Stimulated activated CD8-positive, alpha-beta memory T cell treated with anti-CD3 and anti-CD28 coated beads, Interleukin-4, amount 100 ng/mL, for 4 hours (primary cell): ENCODE measurements at places on chromosomes 1 and 21.

GRCh38 chr1:116122955-116123757 lies 12.0 kb downstream of the MAB21L3 start:
- no peak for DNase-seq

DNA sequence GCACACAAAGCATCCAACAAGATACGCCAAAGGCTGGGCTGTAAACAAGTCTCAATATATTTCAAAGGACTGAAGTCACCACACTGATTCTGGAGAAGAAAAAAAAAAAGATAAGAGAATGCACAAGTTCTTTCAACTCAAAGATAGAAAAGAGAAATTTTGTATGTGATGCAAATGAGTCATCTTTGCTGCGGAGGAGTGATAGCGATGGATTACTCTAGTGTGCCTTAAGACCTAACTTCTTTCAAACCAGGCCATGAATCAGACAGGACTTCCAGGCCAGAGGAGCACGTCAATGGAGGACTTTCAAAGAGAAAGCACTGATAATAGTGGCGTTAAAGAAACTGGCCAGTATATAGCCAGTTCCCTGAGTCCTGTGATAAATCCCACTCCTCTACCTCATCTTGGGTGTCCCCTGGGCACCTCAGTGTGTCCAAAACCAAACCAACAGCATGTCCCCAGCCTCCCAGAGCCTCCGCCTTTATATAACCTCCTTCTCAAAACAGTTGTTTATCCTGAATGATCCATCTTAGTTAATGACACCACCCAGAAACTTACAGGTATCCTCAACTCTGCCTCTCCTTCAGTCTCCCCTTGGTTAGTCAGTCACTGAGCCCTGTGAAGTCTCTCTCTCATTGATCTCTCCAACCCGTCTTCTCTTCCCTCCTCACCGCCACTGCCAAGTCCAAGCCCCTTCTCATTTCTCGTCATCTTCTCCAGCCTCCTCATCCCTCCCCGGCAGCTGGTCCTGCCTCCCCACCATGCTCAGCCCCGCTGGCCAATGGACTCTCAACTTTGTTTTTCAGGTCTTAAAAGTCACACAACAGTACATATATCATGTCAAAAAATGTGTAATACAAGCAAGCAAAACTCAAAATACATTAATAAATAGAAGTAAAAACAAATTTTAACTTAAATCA lies 47.2 kb upstream of the IFFO2 start:
- no peak for DNase-seq

GRCh38 chr1:48726557-48727215 lies 50.0 kb downstream of the BEND5 start:
- no peak for DNase-seq

DNA sequence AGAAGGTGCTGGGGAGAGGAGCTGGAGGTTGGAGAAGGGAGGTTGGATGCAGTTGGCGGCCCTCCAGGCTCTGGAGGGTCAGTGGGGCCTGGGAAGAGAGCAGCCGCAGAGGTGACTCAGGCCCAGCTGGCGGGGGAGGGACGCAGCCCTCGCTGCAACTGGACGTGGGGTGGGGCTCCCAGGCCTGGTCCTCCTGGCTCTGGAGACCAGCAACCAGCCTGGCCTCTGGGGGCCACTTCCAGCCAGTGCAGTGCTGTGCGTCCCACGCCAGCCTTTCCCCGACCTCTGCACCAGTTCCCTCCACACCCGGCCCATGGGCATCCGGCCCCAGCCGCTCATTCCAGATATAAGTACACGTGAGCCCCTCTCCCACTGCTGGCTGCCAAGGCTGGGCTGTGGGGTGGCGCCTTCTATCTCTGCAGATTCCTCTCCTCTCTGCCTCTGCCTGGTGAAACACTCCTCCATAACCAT lies 38.0 kb upstream of the COL18A1 start:
- no peak for DNase-seq

DNA sequence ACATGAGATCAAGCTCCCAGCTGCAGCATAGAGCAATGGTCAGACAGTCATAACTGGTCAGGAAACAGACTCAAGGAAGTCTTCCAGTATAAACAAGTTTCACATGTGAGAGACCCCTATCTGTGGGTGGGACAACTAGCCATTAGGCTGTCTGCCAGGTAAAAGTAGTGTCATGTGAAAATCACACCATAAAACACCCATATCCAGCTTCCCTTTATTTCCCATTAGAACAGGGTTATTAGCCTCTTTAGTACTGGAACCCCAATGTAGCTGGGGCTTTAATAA lies 426.7 kb downstream of the KCNT2 start:
- no peak for DNase-seq

- no peak for DNase-seq
Measured at GRCh38 chr1:165598676-165599059, 32.4 kb upstream of the MGST3 start.

- DNase-seq = no peak
Measured at GRCh38 chr21:39022035-39022434, 161.2 kb downstream of the PSMG1 start.

GRCh38 chr1:208110296-208110695 lies 133.9 kb downstream of the PLXNA2 start:
- DNase-seq = no peak

- no peak for DNase-seq
Measured at GRCh38 chr1:17141441-17142197, 22.4 kb upstream of the PADI2 start.

DNA sequence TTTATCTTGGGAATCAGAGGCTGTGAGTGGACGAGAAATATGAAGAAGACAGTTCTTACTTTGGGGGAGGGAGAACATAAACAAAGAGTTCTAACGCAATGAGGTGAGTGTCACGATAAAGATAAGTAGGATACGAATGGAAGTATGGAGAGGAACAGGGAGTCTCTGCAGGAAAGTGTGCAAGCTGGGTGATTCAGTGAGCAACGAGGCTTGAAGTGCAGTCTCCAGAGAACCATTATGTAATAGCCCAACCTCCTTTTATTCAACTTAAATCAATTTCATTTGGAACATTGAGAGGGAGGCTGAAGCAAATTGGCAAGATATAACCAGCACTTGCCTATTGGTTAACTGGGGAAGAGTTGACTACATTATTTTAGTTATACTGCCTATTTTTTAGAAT lies 99.3 kb upstream of the PLD5 start:
- no peak for DNase-seq

DNA sequence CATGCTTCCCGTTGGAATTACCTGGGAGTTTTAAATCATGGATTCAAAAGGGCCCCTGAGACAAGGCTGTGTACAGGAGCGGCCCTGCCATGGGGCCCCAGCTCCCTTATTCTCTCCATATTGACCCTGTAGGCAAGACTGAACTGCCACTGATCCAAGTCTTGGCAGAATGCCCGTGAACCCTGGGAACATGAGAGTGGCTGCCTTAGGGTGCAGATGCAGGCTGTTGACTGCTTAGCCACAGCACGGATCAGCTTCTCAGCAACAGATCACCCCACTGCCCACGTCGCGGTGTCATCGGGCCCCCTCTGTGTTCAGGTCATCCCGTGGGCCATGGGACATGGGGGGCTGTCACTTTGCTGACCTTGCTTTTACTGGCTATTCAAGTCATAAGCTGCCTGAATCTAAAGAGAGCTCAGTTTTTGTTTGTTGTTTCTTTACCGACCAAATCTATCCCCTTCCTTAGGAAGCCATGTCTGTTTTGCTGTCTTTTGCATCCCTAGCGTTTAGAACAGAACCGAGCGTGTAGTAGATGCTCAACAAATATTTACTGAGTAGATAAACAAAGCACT lies 83.4 kb downstream of the MATN1 start:
- no peak for DNase-seq

GRCh38 chr1:165487921-165488320 lies 43.0 kb upstream of the RXRG start:
- DNase-seq = no peak

DNA sequence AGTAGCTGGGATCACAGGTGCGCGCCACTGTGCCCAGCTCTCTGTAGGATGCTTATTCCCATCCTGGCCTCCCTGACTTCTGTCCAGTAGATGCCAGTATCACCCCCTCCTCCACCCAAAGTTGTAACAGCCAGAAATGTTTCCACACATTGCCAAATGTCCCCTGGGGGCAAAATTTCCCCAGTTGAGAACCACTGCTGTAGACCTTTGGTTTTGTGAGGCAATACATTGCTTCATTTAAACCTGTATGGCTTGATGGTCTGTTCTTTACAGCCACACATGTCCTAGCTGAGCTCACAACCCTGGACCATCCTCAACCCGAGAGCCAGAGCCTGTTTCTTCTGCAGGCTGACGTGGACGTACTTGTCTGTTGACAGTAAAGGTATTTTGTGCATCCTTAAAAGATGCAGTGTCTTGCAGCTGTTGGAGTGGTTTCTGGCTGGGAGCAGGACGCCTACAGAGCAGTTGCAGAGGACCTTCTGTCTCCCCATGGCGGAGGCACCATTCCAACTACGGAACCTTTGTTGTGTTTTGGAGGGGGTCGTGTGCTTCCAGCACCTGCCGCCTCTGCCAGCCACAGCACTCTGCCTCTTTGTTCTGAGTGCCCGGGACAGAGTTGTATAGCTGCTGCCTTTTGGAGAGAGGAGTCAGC lies 26.6 kb downstream of the DOP1B start:
- DNase-seq = no peak

DNA sequence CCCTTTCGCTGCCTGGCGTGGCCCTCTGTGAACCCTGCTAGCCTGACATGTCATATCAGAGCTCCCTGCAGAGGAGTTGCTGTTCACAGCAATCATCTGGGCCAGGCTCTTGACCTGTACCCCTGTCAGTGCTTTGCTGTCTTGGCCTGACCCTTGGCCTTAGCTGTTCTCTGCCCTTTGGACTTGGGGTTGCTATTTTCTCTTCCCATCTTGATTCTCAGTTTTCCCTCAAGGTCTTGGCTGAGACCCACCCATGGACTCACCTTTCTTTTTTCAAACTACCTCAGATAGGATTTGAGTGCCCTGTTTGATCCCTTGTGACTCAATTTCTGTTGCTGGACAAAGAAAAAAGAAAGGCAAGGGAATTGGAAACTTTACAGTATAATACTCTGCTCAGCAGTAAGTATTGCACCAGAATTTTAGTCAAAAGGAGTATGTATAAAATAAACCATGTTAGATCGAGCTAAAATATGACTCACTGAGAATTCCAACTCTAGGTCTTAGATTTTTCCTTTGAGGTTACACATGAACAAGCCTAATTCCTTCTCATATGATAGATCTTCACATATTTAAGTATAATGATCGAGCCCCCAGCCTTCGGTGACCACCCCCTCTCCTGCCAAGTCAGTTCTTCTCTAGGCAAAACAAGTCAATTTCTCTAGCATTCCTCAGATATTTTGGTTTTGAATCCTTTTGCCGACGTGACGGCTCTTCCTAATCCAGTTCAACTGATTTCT lies 110.5 kb downstream of the NGF start:
- DNase-seq = no peak

DNA sequence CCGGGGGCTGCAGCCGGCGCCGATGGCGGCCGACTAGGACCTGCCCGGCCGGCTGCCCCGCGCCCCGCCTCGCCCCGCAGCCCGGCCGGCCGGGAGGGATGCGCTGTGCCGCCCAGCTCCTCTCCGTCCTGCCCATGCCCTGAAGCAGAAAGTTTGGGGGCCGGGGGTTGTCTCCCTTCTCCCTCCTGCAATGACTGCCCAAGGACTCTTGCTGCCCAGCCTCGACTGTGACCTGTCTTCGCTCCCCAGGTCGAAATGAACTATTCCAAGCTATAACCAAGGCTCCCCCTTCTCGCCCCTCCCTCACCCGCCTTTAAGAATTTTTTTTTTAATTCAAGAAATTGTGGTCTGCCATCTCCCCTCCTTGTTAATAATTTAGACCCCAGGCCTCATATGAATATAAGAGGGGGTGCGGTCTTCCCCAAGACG lies 361 bp downstream of the TMCC2 start:
- DNase-seq = no peak

DNA sequence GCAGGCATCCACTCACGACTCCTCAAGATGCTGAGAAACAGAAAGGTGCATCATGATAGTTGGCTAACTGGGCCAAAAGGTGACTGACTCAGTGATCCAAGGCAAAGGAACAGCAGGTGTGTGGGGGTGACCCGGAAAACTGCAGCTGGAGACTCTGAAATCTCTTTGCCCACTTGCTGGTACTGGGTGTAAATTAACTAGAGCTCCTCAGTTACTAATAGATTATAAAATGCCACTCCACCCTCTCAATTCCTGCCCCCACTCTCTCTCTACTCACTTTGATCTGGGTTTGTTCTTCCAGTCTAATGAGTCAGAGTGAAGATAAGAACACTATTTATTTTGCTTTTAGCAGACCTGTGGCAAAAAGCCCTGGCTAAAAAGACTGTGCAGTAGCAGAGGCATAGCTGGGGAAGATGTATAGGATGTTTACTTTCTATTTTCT lies 7.2 kb upstream of the PIGC start:
- no peak for DNase-seq

GRCh38 chr1:197438010-197438790 lies 170.1 kb downstream of the CRB1 start:
- DNase-seq = no peak

GRCh38 chr1:155871390-155871789 lies 12.0 kb downstream of the SYT11 start:
- DNase-seq = no peak

- no peak for DNase-seq
Measured at GRCh38 chr1:226942392-226942791, 2.3 kb downstream of the COQ8A start.

DNA sequence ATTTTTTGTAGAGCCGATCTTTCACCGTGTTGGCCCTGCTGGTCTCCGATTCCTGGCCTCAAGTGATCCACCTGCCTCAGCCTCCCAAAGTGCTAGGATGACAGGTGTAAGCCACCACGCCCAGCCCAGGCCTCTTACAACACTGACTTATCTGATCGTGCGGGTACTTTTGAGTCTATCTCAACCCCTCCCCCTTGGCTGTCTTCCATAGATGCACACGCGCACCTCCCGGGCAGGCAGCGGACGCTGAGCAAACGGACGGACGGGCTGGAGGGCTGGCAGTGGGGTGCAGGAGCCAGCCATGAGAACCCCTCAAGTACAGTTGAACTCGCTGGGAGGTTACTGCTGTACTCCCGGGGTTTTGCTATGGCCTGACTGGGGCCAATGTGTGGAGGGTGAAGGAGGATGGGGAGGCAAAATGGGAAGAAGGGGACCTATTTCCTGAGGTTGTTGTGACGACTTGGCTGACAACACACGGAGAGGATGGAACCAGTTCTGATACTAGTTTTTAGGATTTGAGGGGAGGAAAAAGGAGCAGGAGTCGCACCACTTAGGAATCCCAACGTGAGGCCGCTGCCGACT lies 959 bp downstream of the CD58 start:
- no peak for DNase-seq

DNA sequence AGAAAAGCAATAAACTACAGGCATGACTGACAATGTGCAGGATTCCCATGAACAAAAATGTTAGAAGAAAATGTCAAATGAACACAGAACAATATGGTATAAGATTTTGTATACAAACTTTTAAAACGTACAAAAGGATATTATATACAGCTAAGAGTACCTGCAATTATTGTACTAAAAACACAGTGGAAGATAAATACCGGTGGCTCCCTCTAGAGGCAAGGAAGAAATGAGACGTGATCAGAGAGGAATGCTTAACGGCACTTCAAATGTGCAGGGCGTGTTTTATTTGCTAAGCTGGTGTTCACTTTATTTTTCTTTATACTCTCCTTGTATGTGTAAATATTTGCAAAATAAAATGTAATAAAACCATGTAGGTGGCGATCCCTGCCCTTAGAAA lies 191.8 kb upstream of the SAMSN1 start:
- DNase-seq = peak; percentile 4

- DNase-seq = no peak
Measured at GRCh38 chr1:67150931-67151330, 15.3 kb upstream of the IL23R start.
